ENCODE measurements at places on chromosomes 7 and 10.

DNA sequence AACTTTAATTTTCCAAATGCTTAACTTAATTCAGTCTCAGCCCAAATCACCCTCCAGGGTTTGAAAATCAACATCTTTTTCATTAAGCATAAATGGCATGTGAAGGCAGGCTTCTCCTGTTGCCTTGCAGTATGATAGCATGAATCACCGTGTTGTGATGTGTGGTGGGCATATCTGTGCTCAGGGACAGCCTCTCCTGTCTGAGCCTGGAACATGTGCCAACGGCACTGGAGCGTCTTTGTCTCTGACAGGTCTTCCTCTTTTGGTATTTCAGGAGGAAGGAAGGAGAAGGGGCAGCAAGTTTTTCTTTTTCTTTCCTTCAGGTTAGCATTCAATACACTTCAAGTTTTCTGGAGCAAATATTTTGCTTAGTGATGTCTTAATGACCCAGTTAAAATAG lies 57.6 kb downstream of the LRGUK start:
- DNase-seq = no peak

DNA sequence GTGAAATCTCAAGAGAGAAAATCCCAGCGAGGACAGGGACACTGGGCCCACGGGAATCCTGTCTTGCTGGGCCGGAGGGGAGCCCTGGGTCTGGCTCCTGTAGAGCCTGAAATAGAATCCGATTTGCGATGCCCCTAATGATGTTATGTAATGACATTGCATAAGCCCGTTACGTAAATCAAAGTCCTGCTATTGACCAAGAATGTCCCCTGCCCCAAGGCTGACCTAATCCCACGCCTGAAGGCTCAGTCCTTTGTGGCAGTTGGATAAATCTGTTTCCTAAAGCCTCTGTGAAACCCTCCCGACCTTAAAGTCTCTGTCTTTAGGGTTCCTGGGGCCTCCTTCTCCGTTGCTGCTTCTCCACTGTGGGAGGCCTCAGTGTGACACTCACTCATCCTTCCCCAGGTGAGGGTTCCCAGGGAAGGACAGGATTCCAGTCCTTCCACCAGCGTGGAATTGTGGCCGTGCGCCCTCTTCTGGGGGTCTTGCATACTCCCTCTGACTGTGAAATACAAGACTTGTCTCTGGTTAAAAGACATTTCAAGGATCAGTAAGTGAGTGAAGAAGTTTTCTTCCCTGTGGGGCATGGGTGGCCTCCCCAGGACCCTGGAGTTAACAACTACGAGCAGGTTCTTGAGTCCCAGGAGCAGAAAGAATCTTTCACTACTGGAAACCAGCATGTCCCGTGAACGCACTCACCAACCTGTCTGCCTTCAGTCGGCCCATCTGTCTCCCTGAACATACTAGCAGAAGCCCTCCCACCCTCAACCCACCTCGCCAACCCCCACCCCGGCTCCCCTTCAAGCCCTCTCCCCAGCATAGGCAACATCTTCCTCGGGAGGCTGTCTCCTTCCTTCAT lies 19.8 kb downstream of the ZNF467 start:
- no peak for DNase-seq

- DNase-seq = no peak
These were observed 24.1 kb upstream of the C10orf71 start for GRCh38 chr10:49274886-49275285.

- DNase-seq = no peak
These were observed 201.1 kb upstream of the HDAC9 start for GRCh38 chr7:18294411-18294810.

DNA sequence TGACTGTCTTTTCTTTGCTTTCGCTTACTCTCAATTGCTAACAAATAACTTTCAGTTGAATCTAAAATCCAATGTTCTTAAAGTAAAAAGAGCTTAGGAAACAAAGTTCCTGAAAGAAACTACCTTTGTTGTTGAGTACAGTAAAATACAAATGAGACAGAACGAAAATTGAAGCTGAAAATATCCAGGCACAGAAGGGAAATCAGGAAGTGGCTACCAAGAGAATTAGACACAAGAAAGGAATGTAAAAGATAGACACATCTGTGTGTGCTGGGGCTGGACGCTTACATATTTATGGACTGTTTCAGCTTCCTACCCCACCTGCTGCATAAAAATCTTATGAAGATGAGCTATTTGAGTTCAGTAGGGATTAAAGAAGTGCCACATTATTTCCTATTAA lies 161.7 kb upstream of the PLXDC2 start:
- no peak for DNase-seq

DNA sequence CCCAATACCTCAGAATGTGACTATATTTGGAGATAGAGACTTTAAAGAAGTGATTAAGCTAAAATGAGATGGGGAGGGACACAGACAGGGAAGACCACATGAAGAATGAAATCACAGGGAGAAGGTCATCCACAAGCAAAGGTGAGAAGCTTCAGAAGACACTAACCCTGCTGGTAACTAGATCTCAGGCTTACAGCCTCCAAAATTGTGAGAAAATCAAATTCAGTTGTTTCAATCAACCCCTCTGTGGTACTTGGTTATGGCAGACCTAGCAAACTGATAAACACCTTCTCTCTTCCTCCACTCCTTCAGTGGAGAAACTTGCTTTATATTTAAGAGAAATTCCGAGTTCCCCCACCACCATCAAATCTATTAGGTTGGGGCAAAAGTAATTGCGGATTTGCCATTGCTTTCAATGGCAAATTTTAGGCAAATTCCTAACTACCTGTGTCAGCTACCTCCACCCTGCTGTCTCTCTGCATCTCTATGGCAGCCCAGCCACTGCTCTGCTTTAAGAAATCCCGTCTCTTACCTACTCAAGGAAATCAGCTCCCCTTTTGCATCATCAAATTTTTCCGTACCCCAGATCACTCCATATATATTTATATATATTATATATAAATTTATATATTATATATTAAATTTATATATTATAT lies 38.2 kb downstream of the SEMA3E start:
- DNase-seq = no peak

GRCh38 chr10:79984851-79985250 lies 35.9 kb upstream of the SFTPD start:
- no peak for DNase-seq

GRCh38 chr7:36526863-36527548 lies 137.3 kb downstream of the ANLN start:
- DNase-seq = no peak

DNA sequence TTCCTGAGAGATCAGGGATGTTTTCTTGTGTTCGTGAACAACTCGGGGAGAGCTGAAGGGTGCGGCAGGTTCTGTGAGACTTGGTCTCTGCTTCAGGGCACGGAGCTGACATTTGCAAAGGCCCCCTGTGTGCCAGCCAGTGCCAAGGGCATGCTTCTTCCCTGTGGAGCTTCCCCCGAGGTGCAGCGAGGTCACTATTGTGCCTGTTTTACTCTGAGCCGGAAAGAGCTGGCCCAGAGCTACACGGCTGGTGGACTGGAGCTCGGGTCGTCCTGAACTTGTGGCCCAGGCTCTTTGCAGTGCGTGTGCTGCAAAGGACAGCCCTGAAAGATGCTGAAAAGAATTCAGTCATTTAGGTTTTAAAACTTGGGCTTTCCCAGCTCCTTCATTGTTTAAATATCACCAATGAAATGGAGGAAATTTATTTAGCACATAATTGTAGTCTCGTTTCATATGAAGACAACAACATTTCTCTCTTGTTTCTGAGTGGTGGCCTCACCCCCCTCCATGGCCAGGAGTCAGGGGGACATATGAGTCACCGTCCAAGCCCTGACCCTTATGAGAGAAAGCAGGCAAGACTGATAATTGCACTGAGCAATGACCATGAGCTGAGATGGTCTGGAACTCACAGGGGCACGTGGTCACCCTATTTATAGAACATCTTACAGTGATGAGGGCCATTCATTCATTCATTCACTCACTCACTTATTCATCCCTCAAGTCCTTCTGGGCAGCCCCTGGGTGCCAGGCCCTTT lies 102.6 kb downstream of the PTPRE start:
- no peak for DNase-seq

Data from D721Med (cell line).